ENCODE measurements at places on chromosomes 11 and 22.

DNA sequence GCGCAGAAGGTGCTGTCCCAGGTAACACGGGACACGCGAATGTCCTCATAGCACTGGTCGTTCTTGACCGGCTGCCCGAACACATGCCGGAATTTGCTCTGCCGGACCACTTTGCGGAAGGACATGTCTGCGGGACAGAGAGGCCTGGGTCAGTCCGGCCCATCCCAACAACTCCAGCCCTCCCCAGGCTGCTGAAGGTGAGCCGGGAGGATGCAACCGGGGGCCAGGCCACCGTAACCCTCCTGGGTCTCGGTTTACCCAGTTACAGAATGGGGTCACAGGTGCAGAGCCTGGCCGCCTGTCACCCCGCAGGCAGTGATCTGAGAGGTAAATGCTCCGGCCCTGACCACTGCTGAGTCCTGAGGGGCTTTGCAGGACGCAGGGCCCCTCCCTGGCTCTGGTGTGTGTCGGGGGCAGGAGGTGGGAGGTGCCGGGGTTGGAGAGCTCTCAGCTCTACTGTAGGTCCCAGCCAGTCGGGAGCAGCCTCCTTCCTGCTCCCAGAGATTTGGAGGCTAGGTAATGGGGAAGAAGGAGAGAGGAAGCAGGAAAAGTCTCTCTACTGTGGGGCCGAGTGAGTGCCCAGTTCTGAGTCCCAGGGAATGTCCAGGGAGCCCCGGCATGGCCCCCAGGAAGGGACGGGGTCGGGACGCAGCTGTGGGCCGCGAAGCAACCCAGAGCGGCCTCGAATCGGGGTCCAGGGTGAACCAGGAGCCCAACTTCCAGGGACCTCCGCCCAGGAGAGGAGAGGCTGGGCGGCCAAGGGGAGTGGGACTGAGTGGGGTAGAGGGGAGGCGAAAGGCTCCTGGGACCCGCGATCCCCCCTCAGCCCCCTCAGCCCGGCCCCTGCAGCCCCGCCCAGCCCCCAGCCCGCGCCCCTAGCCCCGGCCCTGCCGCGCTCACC is 522 bp downstream of the CORO1B start:
- no peak for DNase-seq

DNA sequence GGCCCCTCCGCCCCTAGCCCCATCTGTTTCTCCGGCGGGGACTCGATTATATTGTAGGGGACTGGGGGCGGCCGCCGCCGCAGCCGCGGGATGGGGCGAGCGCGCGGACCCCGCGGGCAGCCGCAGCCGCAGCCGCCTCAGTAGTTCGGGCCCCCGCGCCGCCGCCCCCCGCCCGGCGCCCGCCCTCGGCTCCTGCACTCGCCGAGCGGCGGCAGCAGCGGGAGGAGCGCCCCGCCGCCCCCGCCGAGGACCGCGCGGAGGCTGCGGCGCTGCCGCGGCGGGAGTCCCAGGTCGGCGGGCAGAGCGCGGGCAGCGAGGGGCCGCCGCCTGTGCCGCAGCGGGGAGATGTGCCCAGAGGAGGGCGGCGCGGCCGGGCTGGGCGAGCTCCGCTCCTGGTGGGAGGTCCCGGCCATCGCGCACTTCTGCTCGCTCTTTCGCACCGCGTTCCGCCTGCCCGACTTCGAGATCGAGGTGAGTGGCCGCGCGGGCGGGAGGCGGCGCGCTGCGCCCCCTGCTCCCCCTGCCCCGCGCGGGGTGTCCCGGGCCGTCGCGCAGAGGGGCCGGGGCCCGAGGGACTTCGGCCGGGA is at the start of gene CECR2:
CECR2 (plus strand) TSS at position 22 of the 587 bp plus-strand sequence; CDS start at position 346, 324 bp downstream.
- no peak for DNase-seq

- DNase-seq: no peak
Observed at GRCh38 chr22:27795053-27795452, 6.5 kb downstream of the MN1 start.

DNA sequence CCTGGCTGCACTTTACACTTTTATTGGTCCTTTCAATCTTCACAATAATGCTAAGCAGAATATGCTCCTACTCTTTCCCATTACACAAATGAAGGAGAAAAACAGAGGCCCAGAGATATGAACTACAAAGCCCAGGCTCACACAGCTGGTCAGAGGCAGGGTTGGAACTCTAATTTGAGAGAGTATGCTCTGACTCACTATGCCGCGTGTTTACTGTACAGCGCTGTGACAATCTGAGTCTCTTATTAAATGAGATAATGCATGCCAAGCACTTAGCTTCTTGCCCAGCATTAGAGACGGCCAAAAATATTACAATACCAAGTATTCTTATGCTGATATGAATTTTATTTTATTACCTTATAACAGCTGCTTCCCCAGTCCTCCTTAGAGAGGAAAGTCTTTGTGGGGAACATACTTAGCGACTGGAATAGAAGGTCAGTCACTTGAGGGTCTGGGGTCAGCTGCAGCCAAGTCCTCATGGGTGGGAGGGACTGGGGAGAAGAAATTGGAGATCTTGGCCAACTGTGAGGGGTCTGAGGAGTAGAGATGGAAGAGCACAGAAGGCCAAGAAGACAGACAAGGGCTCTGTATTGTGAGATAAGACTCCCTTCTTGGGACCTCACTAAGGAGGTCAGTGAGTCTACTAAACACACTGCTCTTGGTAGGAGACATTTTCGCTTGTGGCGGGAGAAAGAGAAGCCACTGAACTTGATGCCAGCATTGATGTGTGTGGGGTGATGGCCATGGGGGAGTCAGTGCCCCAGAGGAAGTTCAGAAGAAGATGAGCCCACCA is 150.8 kb upstream of the TIMP3 start:
- DNase-seq: no peak

- DNase-seq: no peak
Observed at GRCh38 chr11:126841999-126842398, 158.6 kb downstream of the KIRREL3 start.

GRCh38 chr11:66478729-66479393 is 1.4 kb upstream of the DPP3 start:
- peak; percentile 36 for DNase-seq

DNA sequence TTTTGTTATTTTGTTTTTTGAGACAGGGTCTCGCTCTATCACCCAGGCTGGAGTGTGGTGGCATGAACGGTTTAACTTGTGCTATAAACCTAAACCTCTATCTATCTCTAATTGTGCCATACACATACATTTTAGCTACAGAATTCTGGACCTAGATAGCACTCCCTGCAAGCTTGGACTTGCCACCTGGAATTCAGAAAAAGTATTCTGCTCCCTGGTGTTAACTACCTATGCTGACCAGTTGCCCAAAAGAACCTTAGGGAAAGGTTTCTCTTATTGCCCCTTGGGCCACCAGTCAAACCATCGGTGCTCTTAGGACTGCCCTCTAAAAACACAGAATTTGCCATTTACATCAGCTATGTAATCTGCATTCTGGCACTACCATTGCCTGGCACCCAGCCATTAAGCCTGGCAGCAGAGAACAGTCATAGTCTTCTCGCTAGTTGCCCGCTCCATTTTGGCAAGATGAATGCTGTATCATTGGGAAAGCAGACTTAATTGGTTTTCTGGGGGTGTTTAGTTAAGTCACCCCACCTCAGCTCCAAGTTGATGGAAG is 55.3 kb downstream of the ETS1 start:
- DNase-seq: no peak

DNA sequence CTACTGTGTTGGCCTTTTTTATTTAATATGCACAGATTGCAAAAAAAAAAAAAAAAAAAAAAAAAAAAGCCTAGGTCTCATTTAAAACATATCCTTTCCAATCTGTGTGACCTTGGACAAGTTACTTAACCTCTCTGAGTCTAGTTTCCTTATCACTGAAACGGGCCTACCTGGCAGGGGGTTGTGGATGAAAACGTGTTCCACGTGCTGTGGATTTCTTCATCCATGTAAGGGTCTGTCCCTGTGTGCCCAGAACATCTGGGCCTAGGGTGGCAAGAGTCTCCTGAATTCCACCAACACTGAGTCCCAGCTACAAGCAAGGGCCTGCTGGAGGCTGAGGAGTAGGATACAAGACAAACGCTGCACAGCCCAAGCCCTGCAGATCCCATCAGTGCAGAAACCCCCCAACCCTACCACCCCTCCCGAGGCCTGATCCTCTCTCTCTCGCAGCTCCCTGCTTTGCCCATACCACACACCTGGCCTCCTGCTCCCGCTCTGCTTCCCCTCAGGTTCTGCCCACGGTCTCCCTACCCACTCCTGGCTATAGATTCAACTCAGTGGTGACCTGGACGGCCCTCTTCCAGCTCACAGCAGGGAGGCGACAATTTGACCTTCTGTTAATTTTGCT is 4.7 kb upstream of the GNAZ start:
- DNase-seq: no peak

All from RWPE1 (cell line).